ENCODE measurements at places on chromosomes 2 and 18. TPM values are rescaled to one million over a fixed set of nuclear protein-coding genes. Genes with fewer than 3 reads are reported as not detected.
A peak's percentile ranks its signal among the peaks of the same experiment; 100 is the strongest.

GRCh38 chr2:65390134-65390533 lies 42.3 kb downstream of the SPRED2 start:
- DNase-seq, result no peak

GRCh38 chr2:126085011-126085795 lies 570.8 kb upstream of the GYPC start:
- no peak for DNase-seq

DNA sequence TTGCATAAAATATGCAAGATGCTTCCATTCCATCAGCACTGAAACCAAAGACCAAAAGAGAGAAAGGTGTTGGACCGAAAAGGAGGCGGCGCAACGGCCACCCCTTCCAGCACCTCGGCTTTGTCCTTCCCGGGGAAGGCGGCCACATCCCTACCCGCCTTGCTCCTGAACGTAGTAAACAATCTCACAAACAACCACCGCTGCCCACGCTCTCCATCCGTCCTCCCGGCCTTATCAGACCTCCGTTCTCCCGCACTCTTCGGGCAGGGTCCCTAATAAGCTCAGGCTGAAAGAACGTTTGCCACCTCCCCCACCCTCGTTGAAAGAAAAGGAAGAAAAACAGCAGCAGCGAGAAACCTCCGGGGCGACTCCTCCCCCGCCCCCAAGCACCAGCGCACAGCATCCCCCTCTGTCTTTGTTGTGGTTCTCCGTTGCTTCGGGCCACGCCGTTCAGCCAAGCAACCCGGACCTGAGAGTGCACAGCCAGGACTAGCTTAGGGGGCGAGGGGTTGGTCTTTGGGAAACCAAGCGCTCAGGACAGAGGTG lies 4.4 kb downstream of the EVX2 start:
- DNase-seq, result no peak

- peak; percentile 60 for DNase-seq
Measured at GRCh38 chr2:215830304-215830703, 183.0 kb downstream of the MREG start.

- peak; percentile 55 for DNase-seq
Measured at GRCh38 chr18:7117390-7118355, at the start of gene LAMA1. TSS of gene LAMA1 (minus strand) at chr18:7117797. CDS start at chr18:7117720, 77 bp downstream.

GRCh38 chr2:48126162-48126561 lies 219.9 kb upstream of the FBXO11 start:
- peak; percentile 74 for DNase-seq

DNA sequence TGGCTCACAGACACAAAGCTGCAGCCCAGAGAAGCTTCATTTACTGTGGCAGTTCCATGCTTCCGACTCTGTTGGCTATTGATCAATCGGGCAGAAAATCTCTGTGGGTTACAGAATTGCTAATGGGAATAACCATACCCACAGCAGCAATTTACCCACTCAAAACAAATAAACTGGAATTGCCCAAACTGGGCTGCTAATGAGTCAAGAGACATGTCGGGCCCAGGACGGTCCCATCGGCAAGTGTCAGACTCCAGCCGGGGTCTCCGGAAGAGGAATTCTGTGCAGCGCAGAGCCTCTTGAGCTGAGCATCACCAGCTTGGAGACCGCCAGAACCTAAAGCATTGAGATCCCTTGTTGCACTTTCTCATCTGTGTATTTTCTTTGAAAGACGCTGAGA lies 67.8 kb downstream of the TMEM18 start:
- no peak for DNase-seq

- DNase-seq, result peak; percentile 90
Measured at GRCh38 chr2:217713395-217714286, 289.2 kb downstream of the TNS1 start.

DNA sequence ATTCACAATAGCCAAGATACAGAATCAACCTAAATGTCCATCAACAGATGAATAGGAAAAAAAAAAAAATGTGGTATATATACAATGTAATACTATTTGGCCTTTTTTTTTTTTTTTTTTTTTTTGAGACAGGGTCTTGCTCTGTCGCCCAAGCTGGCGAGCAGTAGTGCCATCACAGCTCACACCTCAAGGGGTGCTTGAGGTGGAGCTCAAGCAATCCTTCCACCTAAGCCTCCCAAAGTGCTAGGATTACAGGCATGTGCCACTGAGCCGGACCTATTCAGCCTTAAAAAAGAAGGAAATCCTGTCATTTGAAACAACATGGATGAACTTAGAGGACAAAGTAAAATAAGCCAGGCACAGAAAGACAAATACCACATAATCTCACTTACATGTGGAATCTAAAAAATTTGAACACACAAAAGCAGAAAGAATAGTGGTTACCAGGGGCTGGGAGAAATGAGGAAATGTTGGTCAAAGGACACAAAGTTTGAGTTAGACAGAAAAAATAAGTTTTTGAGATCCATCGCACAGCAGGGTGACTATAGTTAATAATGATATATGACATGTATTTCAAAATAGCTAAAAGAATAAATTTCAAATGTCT lies 26.0 kb downstream of the TLK1 start:
- DNase-seq, result no peak

- DNase-seq, result peak; percentile 78
Measured at GRCh38 chr2:231181860-231182512, 16.4 kb upstream of the ARMC9 start.

GRCh38 chr2:143081616-143082015 lies 47.6 kb upstream of the ARHGAP15 start:
- no peak for DNase-seq

DNA sequence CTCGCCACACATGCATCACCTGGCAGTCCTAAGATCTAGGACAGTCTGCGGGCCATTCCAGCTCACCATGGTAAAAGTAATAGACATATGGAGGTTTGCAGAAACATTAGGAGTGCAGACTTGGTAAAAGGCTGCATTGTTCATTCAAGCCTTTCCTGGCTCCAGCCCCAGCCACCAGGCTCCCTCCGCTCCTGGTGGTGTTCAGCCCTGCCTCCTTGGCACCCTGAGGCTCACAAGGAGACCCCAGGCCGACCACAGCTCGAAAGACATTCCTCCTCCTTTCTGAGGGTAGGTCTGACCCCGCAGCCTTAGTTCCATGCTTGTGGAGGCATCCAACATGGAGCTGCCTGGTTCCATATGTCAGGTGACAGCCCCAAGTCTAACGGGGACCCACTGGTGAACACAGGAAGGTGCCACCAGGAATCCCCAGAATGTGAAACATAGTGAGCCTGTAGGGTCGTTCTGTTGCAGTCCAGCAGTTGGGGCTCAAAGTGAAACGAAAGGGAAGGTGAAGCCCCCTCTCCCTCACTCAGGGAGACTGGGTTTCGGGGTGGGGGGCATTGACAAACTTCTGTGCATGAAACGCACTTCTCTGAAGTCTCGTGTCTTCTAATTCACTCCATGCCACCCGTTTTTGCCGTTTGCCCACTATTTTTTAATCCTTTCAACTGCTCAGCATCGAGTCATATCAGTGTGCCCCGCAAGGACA lies 5.0 kb upstream of the SP100 start:
- peak; percentile 47 for DNase-seq

- DNase-seq, result no peak
Measured at GRCh38 chr2:168188002-168188401, 59.4 kb downstream of the STK39 start.

The ELOA2 gene
- total RNA-seq, result not detected

The LRRC30 gene
- total RNA-seq, result not detected

- DNase-seq, result no peak
Measured at GRCh38 chr2:232659359-232659758, 26.0 kb downstream of the EFHD1 start.

- DNase-seq, result no peak
Measured at GRCh38 chr2:170176212-170176611, 1.7 kb upstream of the MYO3B start.

DNA sequence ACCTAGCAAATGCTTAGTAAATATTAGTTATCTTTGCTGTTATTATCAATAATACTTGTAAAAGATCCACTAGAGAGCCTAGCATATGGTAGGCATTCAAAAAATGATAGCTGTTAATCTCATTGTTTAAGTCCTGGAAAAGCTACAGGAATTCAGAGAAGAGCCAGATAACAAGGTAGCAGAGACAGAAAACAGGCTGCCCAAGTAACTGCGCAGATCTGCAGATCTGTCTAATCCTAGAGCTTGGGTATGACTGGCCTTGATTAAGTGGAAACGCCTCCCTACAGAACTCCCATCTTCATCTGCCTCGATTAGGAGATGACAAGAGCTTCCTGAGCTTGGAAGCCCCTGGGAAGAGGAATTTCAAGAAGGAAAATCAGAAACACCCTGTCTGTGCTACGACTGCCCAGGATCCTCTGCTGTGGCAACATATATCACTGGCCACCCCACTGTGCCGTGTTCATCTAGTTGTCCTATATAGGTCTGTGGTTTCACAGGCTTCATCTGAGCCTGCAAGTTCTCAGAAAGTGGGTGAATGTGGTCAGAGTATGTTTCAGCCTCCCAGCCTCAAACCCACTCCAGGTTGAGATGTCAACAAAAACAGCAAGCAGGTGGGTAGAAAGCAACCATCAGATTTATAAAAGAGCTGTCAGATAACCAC lies 151.5 kb upstream of the PKDCC start:
- no peak for DNase-seq

DNA sequence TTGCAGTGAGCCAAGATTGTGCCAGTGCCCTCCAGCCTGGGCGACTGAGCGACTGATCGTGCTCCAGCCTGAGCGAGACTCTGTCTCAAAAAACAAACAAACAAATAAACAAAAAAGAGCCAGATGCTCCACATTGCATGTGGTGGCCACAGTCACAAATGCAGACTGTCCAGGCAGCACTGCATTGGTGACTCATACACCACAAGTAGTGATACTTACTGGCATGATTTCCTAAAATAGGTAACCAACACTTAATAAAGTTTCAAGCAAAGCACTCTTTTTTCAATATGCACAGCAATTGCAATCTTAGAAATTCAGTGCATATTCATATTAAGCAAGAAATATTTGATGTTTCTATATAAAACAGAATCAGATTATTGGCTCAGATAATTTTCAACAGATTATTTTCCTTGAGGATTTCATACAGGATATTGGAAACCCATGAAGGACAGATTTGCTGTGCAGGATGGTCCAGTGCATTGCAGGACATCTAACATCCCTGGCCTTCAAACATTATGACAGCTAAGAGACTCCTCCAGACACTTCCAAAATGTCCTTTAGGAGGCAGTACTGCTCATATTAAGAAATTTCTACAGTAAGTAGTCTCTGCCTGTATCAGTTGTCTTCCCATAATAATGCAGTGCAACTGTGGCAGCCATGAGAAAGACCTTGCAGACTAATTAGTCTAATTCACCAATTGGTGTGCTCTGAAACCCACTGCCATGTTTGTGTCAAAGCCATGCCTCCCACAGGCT lies 10.5 kb upstream of the SLC1A4 start:
- no peak for DNase-seq

The TUBA4B gene
- total RNA-seq, result not detected

- DNase-seq, result no peak
Measured at GRCh38 chr2:191894681-191895147, 47.8 kb upstream of the CAVIN2 start.

GRCh38 chr2:39608263-39608575 lies 57.5 kb upstream of the TMEM178A start:
- no peak for DNase-seq

DNA sequence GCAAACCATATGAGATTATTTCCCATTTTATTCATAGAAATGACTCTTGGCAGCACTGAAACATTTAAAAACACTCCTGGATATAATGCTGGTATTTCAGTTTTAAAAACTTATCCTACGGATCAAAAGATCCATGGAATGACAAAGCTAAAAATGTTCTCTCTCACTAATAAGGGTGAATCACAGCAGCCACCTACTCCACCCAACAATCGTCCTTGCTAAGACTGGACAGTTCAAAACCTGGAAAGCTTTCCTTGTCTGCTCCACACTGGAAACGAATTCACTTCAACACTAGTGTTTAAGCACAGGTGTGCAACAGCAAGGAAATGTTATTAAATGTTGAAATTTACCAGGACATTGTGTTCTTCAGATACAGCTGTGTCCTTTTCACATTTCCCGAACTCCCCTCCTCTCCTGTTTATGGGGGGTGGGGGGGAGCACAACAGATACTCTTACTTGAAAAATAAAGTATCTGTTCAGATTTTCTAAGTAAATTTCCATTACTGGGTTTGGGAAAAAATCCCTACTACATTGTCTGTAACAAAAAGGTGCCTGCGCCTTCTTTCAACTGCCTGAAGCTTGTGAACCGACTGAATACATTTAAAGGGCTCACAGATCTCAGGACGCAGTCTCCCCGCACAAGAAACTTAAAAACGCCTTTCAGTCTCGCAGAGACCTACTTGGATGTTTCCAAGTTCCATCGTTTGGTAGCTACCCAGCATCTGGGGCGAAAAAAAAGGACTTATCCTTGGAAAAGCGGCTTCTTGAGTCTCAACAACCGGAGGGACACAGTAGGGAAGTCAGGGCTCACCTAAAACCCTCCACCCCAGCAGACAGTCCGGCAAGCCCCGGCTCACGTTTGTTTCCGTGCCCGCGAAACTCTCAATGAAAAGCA lies 1.3 kb downstream of the YWHAQ start:
- DNase-seq, result no peak

GRCh38 chr2:167144179-167144898 lies 256.1 kb downstream of the XIRP2 start:
- no peak for DNase-seq

The SEMA4C gene
- total RNA-seq, result 23.5 TPM

- no peak for DNase-seq
Measured at GRCh38 chr2:19216238-19216637, 142.2 kb downstream of the OSR1 start.

The DSG1 gene
- total RNA-seq, result 1.4 TPM

The CWC22 gene
- 15.6 TPM for total RNA-seq

The ANKRD44 gene
- 18.8 TPM for total RNA-seq

GRCh38 chr2:235850771-235851551 lies 317.2 kb downstream of the GBX2 start:
- no peak for DNase-seq

- DNase-seq, result no peak
Measured at GRCh38 chr2:228876276-228876675, 394.8 kb downstream of the PID1 start.

The EPAS1 gene
- 340 TPM for total RNA-seq

The SNED1 gene
- total RNA-seq, result 19.2 TPM

DNA sequence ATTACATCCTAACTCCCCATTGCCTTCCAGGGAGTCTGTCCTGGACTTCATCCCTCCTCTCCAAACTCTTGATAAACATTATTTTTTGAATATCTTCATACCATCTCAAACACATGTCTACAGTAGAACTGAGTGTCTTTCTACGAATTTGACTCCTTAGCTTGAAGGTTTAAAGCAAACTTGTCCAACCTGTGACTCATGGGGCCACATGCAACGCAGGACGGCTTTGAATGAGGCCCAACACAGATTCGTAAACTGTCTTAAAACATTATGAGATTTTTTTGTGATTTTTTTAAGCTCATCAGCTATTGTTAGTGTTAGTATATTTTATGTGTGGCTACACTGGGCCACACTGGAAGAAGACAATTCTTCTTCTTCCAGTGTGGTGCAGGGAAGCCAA lies 98.1 kb downstream of the PARD3B start:
- no peak for DNase-seq

DNA sequence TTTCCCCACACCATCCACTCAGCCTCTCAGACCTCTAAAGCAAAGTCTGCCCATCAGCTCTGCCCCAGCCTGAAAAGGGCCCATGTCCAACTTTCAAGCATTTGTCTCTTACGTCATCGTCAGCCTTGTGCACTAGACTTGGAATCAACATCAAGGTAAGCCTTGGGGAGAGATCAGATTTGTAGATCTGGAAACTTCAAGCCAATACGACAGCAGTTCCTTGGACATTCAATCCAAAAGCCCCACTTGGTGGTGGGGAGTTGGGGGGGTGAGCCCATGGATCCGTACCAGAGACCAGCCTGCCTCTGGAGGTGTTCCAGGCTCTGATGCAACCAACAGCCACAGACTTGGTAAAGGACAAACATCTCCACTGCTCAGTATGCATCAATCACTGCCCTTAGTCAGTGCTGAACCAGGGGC lies 206.8 kb upstream of the MEIS1 start:
- DNase-seq, result peak; percentile 79

- DNase-seq, result no peak
Measured at GRCh38 chr18:10006311-10006893, 92.6 kb downstream of the VAPA start.

All from right cardiac atrium (tissue), 5 donors.